ENCODE measurements at places on chromosomes 16 and 17. TPM values are rescaled to one million over a fixed set of nuclear protein-coding genes. Genes with fewer than 3 reads are reported as not detected.

DNA sequence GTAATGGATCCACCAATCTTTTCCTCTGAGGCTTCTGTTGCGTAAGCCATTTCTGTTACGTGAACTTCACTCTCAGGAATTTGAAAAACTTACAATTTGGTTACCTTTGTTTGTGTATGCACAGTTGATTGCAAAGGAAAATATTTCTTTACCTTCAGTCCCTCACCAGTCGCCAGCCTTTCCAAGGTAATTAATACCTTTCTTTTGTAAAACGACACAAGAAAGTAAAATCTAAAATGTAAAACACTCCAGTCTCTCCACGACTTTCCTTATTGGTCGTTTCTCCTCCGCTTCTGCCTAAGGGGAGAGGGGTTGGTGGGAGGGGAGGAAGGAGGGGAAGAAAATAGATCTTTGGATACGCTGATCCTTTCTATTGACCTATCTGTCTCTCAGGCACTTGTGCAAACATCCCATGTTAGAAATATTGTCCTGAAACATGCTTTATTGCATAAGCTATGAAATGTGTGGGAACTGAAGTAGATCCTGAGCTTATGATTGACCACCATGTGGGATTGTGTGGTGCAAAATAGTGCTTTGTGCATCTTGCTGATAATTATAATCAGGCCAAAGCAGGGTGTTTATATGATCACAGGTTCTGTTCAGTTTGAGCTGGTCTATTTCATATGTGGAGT lies 32.4 kb upstream of the EFCAB13 start:
- no peaks in the 10 kb centered on the region for H3K27me3 ChIP-seq
- H3K4me3 ChIP-seq, result no peak overlapping the region
- DNase-seq, result no peak
- no peaks in the 10 kb centered on the region for H3K4me1 ChIP-seq
- H3K27ac ChIP-seq, result no peak overlapping the region
- no peaks in the 10 kb centered on the region for H3K36me3 ChIP-seq

- no peak overlapping the region for H3K4me3 ChIP-seq
- H3K27me3 ChIP-seq, result no peaks in the 10 kb centered on the region
- no peak for DNase-seq
- no peaks in the 10 kb centered on the region for H3K36me3 ChIP-seq
- H3K4me1 ChIP-seq, result peaks cover 5% of the 10 kb centered on the region
- H3K27ac ChIP-seq, result no peak overlapping the region
Measured at GRCh38 chr16:47016700-47017133, 43.2 kb upstream of the DNAJA2 start.

The FOXF1 gene
- total RNA-seq, result not detected

The HSF5 gene
- 3.0 TPM for total RNA-seq
